ENCODE measurements at places on chromosomes 7 and 10. TPM values are rescaled to one million over a fixed set of nuclear protein-coding genes. Genes with fewer than 3 reads are reported as not detected.

DNA sequence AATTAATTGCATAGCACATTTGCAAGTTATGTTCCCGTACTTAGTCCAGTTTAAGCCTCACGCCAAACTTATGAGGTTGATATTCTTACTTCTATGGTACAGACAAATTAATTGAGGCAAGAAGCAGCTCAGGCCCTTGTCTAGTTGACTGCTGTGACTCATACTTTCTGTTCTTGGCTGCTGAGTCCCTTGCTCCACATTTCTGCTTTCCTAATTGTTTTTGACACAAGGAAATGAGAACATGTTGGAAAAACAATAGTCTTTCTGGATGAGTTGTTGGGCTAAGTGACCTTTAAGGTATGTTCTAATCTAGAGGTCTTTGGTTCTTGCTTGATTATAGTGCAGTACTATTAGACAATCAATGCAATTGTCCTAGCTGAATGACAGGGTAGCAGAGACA, 331.8 kb downstream of the NRG3 start:
- DNase-seq: no peak

Gene PTPN20
- total RNA-seq: 2.5 TPM

Gene PLA2G12B
- total RNA-seq: 2.0 TPM

- no peak for DNase-seq
Observed at GRCh38 chr10:75547391-75548298, 116.2 kb downstream of the LRMDA start.

DNA sequence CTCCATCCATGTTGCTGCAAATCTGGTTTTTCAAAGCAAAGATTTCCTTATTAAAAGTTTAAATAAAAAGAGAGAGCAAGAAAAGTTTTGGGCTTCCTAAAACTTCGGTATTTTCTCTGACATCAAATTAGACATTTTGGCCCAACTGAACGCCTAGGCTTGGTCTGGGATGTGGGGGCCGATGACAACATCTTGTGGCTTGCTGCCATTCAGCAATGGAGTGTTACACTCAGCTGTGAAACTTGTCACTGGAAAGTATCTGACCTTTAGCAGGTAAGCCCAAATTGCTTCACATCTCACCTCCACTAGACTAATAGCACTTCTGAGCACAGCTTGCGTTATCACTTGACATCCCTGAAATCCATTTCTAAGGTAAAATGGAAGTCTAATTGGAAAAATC, 320.6 kb downstream of the GATA3 start:
- DNase-seq: no peak

- no peak for DNase-seq
Observed at GRCh38 chr7:152423991-152424347, 11.8 kb downstream of the KMT2C start.

Gene NME8
- total RNA-seq: 0.28 TPM

- DNase-seq: no peak
Observed at GRCh38 chr7:74284781-74285259, 4.4 kb upstream of the CLIP2 start.

GRCh38 chr7:130329681-130330080, 14.9 kb upstream of the CPA5 start:
- DNase-seq: peak; percentile 37

- DNase-seq: peak; percentile 77
Observed at GRCh38 chr7:72493850-72494661, 81.9 kb upstream of the CALN1 start.

GRCh38 chr7:145645135-145645515, 471.5 kb upstream of the CNTNAP2 start:
- no peak for DNase-seq

- DNase-seq: no peak
Observed at GRCh38 chr10:4354382-4354812, 471.6 kb upstream of the AKR1E2 start.

Gene GRM3
- total RNA-seq: 0.17 TPM

- DNase-seq: peak; percentile 62
Observed at GRCh38 chr10:102596506-102596971, 47.7 kb upstream of the TRIM8 start.

DNA sequence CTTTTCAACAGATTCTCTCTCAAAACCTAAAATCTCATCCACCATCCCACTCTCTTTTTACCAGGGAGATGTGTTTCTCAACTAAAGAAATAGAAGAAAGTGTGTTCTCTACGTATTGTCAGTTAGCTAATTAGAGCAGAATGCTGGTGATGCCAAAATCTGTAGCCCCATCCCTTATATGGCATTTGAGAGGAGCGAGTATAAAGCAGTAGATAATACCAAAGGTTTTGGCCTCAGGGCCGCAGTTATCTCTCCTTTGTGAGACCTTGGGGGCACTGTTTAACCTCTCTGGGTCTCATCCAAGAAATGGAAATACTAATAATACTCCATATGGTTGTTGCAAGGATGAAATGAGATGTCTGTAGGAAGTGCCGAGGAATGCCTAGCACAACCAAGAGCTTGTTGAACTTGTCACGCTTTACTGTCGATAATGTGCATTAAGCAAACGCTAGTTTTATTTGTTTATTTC, 456 bp upstream of the DLD start:
- no peak for DNase-seq

GRCh38 chr7:7329326-7329725, 147.0 kb downstream of the C1GALT1 start:
- peak; percentile 8 for DNase-seq

Gene RARRES2
- total RNA-seq: 161 TPM

Gene SVOPL
- total RNA-seq: 1.5 TPM

Gene LOXL4
- 3.2 TPM for total RNA-seq

GRCh38 chr10:50395851-50396250, 144.5 kb upstream of the ASAH2 start:
- DNase-seq: no peak

- DNase-seq: no peak
Observed at GRCh38 chr7:147509541-147510200, 1080.9 kb upstream of the C7orf33 start.

- no peak for DNase-seq
Observed at GRCh38 chr10:69458430-69459100, 7.3 kb downstream of the TSPAN15 start.

DNA sequence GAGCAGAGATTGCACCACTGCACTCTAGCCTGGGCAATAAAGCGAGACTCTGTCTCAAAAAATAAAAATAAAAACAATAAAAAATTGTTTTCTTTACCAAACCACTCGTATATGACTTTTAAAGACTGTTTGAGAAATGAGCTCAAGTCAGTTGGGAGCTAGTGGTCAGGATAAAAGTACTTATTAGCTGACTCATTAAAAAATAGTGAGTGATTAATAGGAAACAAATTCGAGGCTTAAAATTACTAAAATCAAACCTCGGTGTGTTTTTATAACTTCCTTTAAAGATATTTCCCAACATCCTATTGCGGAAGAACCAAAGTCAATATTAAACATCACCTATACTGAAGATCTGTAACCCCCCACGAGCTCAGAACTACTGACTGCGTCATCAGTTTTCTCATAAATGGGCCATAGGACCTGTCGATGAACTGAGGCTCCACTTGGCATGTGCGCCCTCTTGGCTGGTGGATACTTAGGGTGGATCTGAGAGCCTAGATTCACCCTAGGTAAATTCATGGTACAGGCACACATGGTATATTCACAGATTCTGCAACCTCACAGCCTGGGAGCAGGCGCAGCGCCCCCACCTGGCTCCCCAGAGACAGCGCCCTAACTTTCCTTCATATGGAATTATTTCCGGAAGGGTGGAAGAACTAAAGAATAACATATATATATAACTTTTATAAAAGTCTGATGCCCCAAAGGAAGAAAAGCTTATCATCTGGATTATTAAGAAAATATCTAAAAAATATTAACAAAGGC, 9.2 kb downstream of the MKI67 start:
- DNase-seq: no peak
